Stimulated activated CD4-positive, alpha-beta T cell treated with anti-CD3 and anti-CD28 coated beads, Interleukin-1b, Interleukin-23, amount 100 ng/mL, for 1 hour (primary cell): ENCODE measurements at places on chromosomes 4 and X.

- DNase-seq, result no peak
These were observed 48.7 kb upstream of the STX18 start for GRCh38 chr4:4590546-4590945.

DNA sequence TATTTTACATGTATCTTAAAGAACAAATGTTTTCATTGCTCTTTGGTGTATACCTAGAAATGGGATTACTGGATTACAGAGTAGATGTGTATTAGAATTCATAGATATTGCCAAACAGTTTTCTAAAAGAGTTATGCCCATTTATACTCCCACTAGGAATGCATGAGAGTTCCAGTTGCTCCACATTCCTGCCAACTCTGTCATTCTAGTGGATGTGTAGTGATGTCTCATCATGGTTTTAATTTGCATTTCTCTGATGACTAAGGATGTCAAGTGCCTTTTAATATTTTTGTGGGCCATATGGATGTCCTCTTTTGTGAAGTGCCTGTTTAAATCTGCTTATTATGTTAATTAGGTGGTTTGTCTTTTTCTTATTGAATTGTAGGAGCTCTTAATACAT, 65.6 kb upstream of the BMP2K start:
- DNase-seq, result no peak

DNA sequence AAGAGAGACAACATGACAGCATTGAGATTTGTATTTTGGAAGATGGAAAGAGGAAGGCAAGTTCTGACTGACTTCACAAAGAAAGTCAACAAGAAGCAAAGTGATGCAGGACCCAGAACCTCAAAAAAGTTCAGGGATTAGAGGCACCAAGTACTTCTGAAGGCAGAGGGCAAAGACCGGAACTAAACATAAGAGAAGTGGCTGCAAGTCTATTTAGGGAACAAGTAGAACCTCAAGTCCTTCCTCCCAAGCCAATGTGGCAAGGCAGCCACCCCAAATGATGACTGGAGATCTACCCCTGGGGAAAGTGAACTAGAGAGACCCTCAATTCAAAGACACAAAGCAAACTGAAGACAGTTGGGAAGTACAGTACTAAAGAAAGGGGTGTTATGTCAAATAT, 46.6 kb downstream of the SLC39A8 start:
- no peak for DNase-seq

DNA sequence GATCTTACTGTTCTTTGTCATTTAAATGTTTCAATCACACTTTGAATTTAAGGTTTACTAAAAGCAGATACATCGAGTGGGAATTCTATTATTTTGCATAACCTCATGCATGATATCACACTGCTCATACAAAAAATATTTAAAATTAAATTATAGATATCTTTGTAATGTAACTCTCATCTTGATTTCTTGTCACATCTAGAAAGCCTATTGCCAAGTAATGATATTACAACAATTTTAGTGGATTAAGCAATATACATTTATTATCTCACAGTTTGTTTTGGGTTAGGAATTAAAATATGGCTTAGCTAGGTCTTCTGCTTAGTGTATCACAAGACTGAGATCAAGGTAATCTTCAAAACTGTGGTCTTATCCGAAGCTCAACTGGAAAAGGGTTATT, 865.0 kb downstream of the CCSER1 start:
- no peak for DNase-seq

- no peak for DNase-seq
These were observed 253.6 kb upstream of the DIPK2B start for GRCh38 chrX:45454290-45454689.

DNA sequence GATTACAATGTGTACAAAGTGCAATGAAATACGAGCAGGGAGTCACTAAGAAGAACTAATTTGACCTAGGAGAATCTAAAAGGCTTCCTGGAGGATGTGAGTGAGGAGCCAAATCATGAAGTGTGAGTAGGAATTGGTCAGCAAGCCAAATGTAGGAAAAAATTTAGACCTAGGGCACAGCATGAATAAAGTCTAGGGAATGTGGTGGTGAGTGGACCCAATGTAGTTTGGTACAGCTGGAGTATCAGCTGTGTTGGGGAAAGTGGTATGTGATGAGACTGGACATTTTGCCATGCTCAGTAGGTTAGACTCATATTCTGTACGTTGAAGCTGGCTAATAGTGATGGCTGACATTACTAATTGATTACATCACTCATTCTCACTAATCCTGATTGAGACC, 191.0 kb downstream of the AFF2 start:
- DNase-seq, result no peak

DNA sequence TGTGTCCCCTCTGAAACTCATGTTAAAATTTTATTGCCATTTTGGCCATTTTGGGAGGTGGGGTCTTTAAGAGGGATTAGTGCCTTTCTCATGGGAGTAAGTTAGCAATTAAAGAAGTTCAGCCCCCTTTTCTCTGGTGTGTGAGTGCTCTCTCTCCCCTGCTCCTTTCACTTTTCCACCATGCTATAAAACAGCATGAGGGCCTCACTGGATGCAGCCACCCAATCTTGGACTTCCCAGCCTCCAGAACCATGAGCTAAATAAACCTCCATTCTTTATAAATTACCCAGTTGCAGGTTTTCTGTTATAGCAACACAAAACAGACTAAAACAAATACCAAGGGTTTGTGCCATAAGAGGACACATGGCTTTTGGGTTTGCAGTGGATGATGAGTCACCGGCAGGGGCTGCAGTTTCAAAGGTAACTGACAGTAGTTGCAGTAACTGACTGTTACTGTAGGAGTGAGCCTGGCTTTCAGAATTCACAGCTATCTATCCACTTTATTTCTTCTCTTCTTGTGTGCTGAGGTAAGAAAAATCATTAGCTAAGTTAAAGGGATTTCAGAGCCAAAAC, 121.5 kb downstream of the PPEF1 start:
- no peak for DNase-seq

DNA sequence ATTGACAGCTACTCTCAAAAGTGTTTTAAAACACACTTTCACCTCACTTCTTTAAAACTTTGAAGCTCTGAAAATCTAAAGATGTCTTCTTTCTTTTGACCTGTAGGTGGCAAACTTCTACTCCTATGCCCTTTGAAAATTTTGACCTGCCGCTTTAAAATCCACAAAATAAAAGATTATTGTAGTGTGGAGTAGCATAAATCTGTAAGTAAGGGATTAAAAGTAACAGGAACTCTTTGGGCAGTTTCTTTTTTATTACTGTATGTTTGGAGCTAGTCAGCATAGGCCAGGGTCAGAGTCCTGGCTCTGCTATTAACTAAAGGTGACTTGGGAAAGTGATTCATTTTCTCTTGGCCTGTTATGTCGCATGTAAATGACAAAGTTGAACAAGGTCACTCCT, 25.5 kb downstream of the BBS12 start:
- no peak for DNase-seq

- no peak for DNase-seq
These were observed 87.7 kb upstream of the MAP3K15 start for GRCh38 chrX:19602866-19603622.

- DNase-seq, result no peak
These were observed 61.8 kb downstream of the MAGED1 start for GRCh38 chrX:51955200-51955599.

DNA sequence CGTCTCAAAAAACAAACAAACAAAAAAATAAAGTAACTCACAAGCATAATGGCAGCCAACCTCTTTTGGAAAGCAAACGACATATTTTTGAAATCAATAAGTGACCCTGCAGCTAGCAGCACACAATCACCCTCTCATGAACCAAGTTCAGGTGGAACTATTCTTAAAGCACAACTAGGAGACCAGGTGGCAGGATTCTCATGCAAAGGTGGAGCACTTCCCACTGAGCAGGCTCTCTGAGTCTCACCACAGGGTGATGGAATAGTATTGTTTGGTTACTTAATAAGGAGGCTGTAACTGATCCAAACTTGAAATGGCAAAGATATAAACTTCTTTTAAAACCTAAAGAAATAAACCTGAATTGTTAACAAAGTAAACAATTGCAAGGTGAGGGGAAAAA, 1293.1 kb downstream of the PCDH19 start:
- no peak for DNase-seq

DNA sequence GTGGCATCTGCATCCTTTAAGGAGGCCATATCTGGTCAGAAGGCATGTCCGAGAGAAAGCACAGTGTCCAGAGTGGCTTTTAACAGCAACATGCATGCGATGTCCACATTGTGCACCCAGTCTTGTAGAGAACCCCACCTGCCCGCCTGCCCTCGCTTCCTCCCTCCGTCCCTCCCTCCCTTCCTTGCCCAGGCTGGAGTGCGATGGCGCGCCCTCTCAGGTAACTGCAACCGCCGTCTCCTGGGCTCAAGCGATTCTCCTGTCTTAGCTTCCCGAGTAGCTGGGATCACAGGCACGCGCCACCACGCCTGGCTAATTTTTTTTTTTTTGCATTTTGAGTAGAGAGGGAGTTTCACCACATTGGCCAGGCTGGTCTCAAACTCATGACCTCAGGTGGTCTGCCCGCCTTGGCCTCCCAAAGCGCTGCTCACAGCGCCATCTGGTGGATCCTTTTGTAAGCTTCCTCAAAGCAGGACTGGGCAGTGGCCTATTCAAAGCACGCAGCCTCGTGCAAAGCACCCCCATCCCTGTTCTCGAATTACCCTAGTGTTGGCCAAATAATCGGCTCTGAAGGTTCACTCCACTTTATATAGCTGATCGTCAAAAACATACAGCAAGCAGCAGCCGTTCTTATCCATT, 15.0 kb downstream of the BRCC3 start:
- DNase-seq, result no peak

GRCh38 chr4:182645511-182645910, 271.7 kb downstream of the DCTD start:
- no peak for DNase-seq

GRCh38 chr4:38831653-38832052, 25.0 kb downstream of the TLR6 start:
- no peak for DNase-seq

DNA sequence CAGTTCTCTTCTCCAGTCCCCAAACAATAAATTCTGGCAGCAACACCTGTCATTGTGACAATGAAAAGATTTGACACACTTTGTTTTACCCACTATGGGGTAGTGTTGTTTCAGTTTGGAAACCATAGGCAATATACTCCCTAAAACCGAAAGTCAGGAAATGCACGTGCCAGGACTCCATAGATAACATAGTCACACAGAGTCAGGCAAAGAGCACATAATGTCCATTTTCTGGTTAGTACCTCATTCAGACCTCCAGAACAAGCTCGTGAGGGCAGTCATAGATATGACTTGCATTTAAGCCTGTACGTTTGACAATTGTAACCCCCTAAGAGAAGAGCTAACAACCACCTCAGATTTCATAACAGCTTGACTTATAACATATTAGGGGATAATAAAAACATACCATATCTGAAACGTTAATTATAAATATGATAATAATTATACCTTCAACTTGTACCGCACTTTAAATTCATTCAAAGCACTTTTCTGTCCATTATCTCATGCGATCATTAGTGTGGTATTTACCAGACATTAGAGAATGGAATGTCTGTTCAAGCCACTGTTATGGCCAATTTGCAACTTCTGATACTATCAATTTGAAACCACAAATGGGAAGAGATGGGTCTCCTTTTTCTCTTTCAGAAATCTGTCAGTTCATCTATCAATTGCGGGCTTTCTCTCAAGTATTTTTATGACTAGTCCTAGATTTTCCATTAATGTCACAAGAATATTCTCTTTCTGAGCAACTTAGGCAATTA, 147.4 kb downstream of the LDB2 start:
- DNase-seq, result no peak

- no peak for DNase-seq
These were observed 74.3 kb upstream of the MSANTD1 start for GRCh38 chr4:3174371-3175338.

GRCh38 chr4:113687067-113687718, 74.3 kb downstream of the CAMK2D start:
- DNase-seq, result no peak

DNA sequence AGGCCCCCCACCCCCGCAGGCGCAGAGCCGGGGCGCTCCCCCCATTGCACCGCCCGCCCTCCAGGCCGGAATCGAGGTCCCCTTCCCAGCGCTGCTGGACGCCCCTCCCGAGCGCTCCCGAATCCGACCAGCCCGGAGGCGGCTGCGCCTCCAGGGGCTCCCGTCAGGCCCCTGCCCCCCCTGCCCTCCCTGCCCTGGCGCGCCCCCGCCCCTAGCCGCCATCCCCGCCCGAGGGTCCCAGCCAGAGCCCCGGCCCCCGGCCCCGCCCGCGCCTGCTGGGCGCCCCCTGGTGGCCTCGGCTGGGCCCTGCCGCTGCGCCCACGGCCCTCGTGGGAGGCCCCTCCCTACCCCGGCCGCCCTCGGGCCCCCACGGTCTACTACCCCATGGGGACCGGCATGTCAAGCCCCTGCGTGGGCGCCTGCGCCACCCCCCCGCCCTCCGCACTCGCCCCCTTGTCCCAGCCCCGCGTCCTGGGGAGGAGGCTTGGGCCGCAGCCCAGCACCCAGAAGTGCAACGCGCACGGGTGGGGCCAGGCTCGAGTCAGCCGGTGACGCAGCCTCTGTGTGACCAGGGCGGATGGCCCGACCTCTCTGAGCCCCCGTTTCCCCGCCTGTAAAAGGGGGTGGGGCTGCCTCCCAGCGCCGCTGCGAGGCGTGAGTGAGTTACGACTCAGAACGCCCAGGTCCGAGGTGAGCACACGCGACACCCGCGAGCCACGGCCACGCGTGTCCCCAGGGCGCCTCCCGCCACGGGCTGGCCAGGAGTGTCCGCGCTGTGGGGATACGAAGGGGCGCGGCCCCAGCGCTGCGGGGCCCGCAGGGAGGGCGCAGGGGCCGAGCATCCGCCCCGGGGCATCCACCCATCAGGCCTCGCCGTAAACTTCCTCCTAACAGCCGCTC, 104.9 kb downstream of the FAM53A start:
- DNase-seq, result peak; percentile 42

GRCh38 chr4:124936427-124936826, 223.9 kb upstream of the ANKRD50 start:
- DNase-seq, result no peak

GRCh38 chrX:73922856-73923455, 360.0 kb downstream of the CHIC1 start:
- no peak for DNase-seq

DNA sequence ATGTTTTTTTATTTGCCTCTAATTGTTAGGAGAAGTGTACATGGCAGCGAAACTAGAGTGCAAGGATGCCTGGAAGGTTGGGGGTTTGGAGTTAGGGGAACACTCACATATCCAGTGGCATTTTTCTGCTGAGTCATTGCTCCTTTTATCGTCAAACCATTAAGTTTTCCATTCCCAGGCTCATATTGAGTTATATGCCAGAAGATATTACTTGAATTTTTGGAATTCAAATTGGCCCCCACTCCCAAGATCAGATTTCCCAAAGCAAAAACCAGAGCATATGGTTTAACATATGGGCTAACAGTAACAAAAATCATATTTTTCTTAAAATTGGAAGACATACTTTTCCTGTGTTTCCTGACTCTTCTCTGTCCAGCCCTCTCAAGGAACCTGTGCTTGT, 152.7 kb downstream of the FSTL5 start:
- no peak for DNase-seq

GRCh38 chrX:148670277-148670676, 169.9 kb downstream of the AFF2 start:
- DNase-seq, result no peak

- DNase-seq, result no peak
These were observed 187.7 kb downstream of the RAP1GDS1 start for GRCh38 chr4:98448908-98449307.
